ENCODE measurements at places on chromosomes 7 and 10. TPM values are rescaled to one million over a fixed set of nuclear protein-coding genes. Genes with fewer than 3 reads are reported as not detected.

GRCh38 chr10:32002531-32002930 is 53.7 kb downstream of the KIF5B start:
- DNase-seq = no peak

GRCh38 chr7:142060936-142061335 is 50.6 kb upstream of the MGAM2 start:
- no peak for DNase-seq

GRCh38 chr10:12665501-12665900 is 316.2 kb downstream of the CAMK1D start:
- DNase-seq = no peak

DNA sequence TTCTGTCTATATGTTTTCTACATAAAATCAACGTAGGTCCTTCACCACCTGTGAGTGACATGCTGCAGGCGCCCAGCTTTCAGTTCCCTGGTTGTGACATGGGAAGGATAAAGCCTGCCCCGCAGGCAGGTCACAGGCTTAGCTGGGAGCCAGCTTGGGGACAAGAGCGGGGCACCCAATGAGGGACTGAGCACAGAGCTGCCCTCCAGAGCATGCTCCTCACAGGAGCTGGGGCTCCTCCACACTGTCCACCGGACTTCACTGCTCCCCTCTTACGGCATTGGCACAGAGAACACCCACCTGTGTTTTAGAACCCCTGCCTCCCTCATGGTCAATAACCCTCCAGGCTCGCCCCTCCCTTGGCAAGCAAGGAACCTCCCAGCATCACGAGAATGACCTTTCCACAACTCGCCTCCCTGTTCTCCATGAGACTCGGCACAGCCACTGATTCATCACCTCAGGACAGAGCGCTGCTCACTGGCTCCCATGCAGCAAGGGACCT is 187.1 kb downstream of the TNS3 start:
- no peak for DNase-seq

DNA sequence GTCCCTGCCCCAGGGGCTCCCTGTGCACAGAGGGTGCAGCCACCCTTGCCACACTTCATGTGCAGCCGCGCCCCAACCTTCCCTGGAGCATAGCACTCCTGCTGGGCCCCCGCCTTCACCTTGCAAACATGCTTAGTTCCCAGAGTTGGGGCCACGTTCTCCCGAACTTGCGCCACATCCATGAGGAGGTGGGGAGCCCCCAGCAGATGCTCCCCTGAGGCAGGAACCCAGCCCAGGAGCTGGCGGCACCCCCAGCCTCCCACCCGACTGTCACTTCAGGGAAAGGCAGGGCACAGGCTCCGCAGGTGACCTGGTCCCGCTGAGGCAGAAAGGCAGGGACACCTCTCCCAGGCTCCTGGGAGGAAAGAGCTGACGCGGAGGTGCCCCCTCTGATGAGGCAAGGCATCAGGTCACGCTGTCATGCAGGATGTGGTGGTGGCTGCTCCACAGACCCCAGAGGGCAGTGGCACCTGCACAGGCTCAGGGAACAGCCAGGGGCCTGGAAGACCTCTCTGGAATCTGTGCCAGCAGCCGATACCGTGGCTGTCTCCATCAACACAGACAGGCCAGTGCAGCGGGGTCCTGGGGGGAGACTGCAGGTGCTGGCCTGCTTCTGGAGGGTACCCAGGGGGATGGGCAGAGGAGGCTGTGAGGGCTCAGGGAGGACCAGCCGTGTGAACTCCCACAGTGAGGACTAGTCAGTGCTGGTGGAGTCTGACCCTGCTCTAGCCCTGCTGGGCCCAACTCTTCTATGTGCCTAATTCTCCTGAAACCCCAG is 221.3 kb downstream of the MAD1L1 start:
- no peak for DNase-seq

DNA sequence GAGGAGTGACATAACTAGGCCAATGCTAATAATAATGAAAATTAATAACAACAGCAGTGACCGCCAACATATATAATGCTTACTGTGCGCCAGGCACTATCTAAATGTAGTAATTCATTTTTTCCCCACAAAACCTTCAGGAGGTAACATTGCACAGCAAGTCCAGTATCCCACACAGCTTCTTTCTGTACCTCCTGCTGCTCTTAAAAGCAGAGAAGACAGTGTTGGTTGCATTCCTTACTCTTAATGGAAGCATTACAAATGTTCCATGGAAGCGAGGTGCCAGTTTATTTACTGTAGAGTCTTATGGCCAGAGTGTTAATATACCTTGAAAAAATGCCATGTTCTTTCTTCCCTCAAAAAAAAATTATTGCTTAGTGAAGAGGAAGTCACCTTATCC is 168.2 kb downstream of the LRRC4 start:
- DNase-seq = no peak

DNA sequence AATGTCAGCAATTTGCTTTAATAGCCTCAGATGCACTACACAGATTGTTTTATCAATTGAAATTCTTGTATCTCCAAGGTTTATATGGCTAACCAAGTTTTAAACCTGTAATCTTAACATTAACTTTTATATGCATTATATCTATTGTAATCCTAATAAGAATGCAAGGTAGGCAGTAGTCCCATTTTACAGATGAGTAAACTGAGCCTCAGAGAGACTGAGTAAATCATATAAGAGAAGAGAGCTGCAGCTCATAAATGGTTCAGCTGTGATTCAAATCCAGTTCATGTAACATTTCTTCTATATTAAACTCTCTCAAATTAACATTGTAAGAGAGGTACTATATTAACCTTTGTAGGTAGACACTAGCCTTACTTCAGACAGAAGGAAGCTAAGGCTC is 44.0 kb downstream of the MALSU1 start:
- no peak for DNase-seq

GRCh38 chr10:130357951-130358350 is 221.8 kb downstream of the GLRX3 start:
- no peak for DNase-seq

GRCh38 chr7:155460926-155461613 is 3.1 kb downstream of the EN2 start:
- DNase-seq = no peak

The NODAL gene
- not detected for total RNA-seq

The IGFBP3 gene
- 41.5 TPM for total RNA-seq

The FBXL13 gene
- 0.65 TPM for total RNA-seq

The GIMAP1 gene
- total RNA-seq = 0.84 TPM

The IMPDH1 gene
- total RNA-seq = 35.5 TPM

The STK17A gene
- total RNA-seq = 17.9 TPM

The CYP2C9 gene
- total RNA-seq = 3.9 TPM

The GARIN1A gene
- 4.5 TPM for total RNA-seq
